ENCODE measurements at places on chromosomes 3 and 15. TPM values are rescaled to one million over a fixed set of nuclear protein-coding genes. Genes with fewer than 3 reads are reported as not detected.

DNA sequence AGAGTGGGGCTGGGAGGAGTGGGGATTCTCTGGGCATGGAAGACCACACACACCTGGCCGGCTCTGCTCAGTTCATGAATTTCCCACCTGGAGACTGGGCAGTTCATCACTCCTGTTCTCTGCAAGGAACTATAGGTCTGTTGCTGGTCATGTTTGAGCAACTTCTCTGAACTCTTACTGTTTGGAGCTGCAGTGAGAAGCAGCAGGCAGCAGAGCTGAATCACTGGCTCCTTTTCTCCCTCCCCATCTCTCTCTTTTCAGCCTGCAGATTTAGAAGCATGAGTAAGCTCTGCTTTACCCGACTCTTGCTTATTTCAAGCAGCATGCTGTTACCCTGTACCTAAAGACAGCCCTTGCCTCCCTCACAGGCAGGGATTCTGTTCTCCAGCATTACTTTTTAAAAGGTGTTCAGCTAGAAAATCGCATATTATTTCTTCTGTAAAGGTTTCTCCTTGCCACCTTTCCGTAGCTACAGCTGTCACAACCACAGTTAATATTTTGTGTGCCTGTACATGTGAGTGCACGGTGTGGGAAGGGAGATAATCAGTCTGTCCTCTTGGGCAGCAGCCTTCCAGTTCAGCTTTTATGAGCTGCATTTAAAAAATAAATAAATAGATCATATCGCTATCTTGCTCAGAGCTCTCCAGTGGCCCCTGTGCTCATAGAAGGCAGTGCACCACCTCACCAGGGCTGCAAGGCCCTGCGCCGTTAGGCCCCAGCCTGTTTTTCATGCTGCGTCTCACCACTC, 131.6 kb downstream of the CHCHD6 start:
- H3K4me3 ChIP-seq: no peak overlapping the region
- no peaks in the 10 kb centered on the region for H3K36me3 ChIP-seq
- no peak overlapping the region for H3K27ac ChIP-seq
- no peaks in the 10 kb centered on the region for H3K27me3 ChIP-seq

DNA sequence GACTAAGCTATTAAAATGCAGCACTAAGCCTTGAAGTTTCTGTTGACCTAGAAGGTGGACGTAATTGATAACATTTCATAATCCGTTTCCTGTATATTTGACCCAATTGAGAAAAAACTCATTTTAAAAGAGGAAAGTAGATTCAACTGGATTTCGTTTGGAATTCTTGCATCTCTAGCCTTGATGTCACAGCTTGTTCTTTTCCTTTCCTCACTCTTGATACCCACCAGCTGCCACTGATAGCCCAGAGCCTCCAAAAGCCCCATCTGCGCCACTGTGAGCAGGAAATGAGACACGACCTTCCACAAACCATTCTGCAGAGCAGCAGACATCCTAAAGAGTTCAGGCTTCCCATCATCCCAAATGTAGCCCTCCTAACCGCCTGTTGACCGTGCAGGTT, 61.8 kb downstream of the FOXB1 start:
- H3K27me3 ChIP-seq: no peaks in the 10 kb centered on the region
- no peaks in the 10 kb centered on the region for H3K36me3 ChIP-seq
- DNase-seq: no peak
- no peak overlapping the region for H3K27ac ChIP-seq

DNA sequence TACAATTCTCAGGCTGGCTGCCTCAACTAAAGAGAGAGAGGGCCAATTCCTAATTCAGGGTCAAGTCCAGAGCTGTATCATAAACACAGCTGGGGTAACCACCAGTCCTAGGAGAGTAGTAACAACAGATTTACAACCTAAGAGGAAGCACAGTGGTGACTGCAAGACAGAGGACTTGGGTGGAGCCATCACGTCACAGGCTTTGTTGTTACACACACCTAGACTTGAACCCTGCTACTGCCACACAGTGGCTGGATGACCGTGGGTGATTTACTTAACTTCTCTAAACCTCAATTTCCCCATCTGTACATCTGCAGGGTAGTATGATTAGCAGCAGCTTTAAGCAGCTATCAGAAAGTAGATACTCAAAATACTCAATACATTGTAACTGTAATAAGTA, 78.6 kb downstream of the MYLK start:
- peaks cover 11% of the 10 kb centered on the region for H3K27me3 ChIP-seq
- H3K36me3 ChIP-seq: no peaks in the 10 kb centered on the region
- H3K4me1 ChIP-seq: no peaks in the 10 kb centered on the region
- H3K4me3 ChIP-seq: no peak overlapping the region

GOLGA8K gene
- not detected for total RNA-seq

CHL1 gene
- total RNA-seq: 0.20 TPM

Data from hepatocyte (in vitro differentiated cells).